ENCODE measurements at places on chromosomes 1 and 21.

DNA sequence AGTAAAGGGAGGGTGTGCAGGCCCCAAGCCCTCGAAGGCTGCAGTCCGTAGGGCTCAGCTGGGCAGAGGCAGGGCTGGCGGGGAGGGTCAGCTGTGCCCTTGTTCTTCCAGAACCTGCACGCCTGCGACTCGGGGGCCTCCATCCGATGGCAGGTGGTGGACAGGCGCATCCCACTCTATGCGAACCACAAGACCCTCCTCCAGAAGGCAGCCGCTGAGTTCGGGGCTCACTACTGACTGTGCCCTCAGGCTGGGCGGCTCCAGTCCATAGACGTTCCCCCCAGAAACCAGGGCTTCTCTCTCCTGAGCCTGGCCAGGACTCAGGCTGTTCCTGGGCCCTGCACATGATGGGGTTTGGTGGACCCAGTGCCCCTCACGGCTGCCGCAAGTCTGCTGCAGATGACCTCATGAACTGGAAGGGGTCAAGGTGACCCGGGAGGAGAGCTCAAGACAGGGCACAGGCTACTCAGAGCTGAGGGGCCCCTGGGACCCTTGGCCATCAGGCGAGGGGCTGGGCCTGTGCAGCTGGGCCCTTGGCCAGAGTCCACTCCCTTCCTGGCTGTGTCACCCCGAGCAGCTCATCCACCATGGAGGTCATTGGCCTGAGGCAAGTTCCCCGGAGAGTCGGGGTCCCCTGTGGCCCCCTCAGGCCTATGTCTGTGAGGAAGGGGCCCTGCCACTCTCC lies 13.6 kb upstream of the LRRC3 start:
- DNase-seq = no peak

GRCh38 chr1:17370618-17371017 lies 1.4 kb upstream of the PADI6 start:
- DNase-seq = peak; percentile 32

DNA sequence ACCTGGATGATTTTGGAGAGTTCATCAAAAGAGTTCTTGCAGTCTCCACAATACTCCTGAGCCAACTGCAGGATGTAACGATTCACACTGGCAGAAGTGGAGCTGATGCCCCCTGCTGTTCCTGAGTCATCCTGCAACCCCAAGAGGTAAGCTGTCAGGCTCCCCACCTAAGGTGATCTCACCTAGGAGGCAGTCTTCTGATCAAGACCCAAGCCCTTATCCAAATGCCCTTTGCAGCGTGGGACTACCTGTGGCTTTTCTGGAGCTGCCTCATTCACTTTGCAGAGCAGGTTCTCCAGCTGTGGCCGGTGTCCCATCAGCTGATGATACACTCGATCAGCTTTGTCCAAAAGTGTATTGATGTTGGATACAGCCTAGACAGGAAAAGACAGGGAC lies 96.4 kb downstream of the UBR4 start:
- peak; percentile 50 for DNase-seq

GRCh38 chr1:87715052-87715451 lies 386.4 kb downstream of the LMO4 start:
- DNase-seq = no peak

DNA sequence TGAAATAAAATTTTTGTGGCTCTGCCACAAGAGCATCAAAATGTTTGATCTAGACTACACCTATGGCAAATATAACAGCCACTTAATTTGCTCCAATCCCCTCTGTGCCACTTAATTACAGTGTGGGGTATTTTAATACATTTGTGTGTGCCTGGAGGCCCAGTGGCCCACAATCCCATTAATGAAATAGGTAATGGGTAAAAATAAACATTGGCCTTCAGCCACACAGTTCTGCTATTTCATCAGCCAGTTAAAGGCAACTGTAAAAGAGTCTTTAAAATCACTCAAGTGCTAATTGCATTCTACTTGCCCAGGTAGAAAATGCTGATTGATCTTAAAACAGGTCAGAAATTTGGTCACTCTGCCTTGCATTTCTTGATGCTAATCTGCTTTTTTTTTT lies 151.6 kb upstream of the UBE2U start:
- DNase-seq = no peak

Measured in mammary epithelial cell (primary cell).